ENCODE measurements at places on chromosomes 2 and 18.

DNA sequence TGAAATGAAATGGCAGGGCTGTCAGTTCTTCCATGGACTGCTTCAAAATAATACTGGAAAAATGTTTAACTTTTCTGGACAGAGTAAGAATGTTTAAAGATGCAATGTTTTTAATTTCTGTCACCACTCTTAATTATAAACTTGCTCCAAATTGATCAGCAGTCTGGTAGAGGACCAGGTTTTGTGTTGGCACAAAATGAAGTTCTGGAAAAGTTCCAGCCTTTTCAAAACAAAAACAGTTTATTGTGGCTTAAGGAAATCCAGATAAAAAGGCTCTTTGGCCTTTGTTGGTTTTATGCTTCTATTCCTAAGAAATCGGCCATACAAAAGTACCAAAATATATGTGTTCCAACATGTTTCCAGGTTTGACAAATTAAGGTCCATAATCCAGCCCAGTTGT lies 48.8 kb downstream of the PTRHD1 start:
- H3K36me3 ChIP-seq: peaks cover 5% of the 10 kb centered on the region
- H3K27me3 ChIP-seq: no peaks in the 10 kb centered on the region
- no peak overlapping the region for H3K4me3 ChIP-seq
- H3K4me1 ChIP-seq: no peaks in the 10 kb centered on the region
- H3K27ac ChIP-seq: no peak overlapping the region

GRCh38 chr2:157181234-157181633 lies 76.3 kb upstream of the GALNT5 start:
- H3K4me3 ChIP-seq: no peak overlapping the region
- peaks cover 2% of the 10 kb centered on the region for H3K4me1 ChIP-seq
- no peak overlapping the region for H3K27ac ChIP-seq
- DNase-seq: no peak
- H3K27me3 ChIP-seq: no peaks in the 10 kb centered on the region

DNA sequence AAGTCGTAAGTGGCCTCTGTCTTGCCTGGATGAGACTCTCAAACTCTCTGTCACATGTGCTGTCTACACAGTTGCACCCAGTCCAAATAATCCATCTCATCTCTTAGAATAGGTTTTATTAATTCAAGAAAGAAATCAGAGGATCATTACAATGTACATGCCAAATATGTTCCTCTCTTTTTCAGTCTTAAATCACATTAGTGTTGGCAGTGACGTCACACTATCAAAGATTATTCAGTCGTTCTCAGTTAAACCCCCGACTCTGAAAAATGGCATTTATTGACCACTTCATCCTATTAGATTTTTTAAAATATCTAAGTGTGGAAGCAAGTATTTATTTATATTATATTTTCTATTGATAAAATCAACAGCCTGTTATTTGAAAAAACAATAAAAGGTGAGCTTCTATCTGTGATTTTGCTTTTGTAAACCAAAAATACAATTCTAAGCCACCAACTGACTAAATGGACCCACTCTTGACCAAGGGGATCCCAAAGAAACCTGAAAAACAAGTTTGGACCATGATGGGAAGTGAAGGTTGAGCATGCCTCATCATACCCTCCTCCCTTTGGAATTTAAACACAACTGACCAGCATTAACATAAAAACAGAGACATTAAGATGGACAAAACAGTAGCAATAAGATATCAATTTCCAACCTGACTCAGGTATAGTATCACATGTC lies 1894.4 kb upstream of the LRRTM1 start:
- no peak for DNase-seq
- H3K27me3 ChIP-seq: no peaks in the 10 kb centered on the region
- H3K4me3 ChIP-seq: no peak overlapping the region
- no peak overlapping the region for H3K27ac ChIP-seq

- no peak overlapping the region for H3K27ac ChIP-seq
- H3K4me3 ChIP-seq: no peak overlapping the region
- no peaks in the 10 kb centered on the region for H3K27me3 ChIP-seq
- peak; percentile 12 for DNase-seq
- peaks cover 4% of the 10 kb centered on the region for H3K4me1 ChIP-seq
- H3K36me3 ChIP-seq: no peaks in the 10 kb centered on the region
Observed at GRCh38 chr2:195756218-195756942, 99.4 kb downstream of the SLC39A10 start.

GRCh38 chr2:52336951-52337350 lies 1305.0 kb upstream of the NRXN1 start:
- peak; percentile 42 for DNase-seq
- H3K4me3 ChIP-seq: no peak overlapping the region
- H3K4me1 ChIP-seq: no peaks in the 10 kb centered on the region

- H3K27me3 ChIP-seq: peaks cover 69% of the 10 kb centered on the region
- H3K36me3 ChIP-seq: no peaks in the 10 kb centered on the region
- no peak for DNase-seq
- no peaks in the 10 kb centered on the region for H3K4me1 ChIP-seq
- no peak overlapping the region for H3K4me3 ChIP-seq
Observed at GRCh38 chr2:26488463-26489212, 10.7 kb upstream of the OTOF start.

- no peaks in the 10 kb centered on the region for H3K4me1 ChIP-seq
- no peaks in the 10 kb centered on the region for H3K27me3 ChIP-seq
- no peak overlapping the region for H3K4me3 ChIP-seq
- DNase-seq: no peak
Observed at GRCh38 chr2:140943867-140944266, 1186.9 kb downstream of the LRP1B start.

DNA sequence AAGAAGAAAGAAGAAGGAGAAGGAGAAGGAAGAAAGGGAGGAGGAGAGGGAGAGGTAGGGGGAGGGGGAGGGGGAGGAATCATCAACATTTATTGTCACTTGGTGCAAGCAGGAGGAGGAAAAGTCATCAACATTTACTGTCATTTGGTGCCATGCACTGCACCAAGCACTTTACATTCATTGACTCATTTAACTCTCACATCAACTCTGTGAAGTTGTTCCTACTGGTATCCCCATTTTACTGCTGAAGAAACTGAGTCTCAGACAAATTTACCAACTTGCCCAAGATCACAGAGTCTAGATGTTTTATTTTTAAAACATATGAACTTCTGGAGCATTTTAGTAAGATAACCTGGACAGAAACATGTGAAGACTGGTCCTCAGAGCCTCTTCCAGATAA lies 46.7 kb upstream of the NEB start:
- DNase-seq: no peak
- H3K4me1 ChIP-seq: peaks cover 2% of the 10 kb centered on the region
- no peak overlapping the region for H3K4me3 ChIP-seq
- H3K27me3 ChIP-seq: no peaks in the 10 kb centered on the region
- H3K36me3 ChIP-seq: peaks cover 37% of the 10 kb centered on the region

- no peak overlapping the region for H3K4me3 ChIP-seq
- H3K4me1 ChIP-seq: peaks cover 8% of the 10 kb centered on the region
- no peak for DNase-seq
- no peak overlapping the region for H3K27ac ChIP-seq
Observed at GRCh38 chr2:175006281-175006680, 1.1 kb upstream of the CHN1 start.

- no peak overlapping the region for H3K4me3 ChIP-seq
- H3K4me1 ChIP-seq: no peaks in the 10 kb centered on the region
- DNase-seq: peak; percentile 96
- no peaks in the 10 kb centered on the region for H3K27me3 ChIP-seq
Observed at GRCh38 chr2:128178650-128179460, 87.9 kb downstream of the UGGT1 start.

DNA sequence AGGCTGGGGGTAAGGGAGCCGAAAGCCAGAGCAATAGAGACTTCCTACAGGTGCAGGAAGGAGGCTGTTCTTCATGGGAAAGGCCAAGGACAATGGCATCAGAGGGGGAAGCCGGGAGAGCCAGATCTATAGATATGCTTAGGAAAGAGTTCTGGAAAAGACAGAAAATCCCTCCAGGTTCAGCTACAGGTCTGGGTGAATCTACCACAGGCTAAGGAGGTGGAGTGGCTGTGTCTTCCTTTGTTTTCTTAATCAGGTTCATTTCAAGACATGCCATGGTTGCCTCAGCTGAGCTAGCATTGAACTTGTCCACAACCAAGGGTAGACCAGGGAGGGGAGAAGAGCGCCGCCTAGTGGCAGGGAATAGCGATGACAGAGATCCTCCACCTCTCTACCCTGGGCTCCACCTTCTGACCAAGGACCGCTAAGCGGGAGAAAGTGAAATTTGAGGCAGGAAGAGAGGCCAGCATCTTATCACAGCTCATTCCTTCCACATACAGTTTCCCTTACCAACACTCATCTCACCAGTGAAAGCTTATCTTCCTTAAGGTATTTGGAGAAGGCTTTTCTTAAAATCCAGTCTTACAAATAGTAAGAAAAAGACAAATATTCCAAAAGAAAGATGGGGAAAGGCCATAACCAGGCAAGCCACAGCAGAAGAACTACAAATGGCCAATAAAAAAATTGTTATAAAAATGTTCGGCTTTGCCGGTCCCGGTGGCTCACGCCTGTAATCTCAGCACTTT lies 74.2 kb downstream of the VIT start:
- no peaks in the 10 kb centered on the region for H3K36me3 ChIP-seq
- no peak overlapping the region for H3K4me3 ChIP-seq
- no peaks in the 10 kb centered on the region for H3K4me1 ChIP-seq
- H3K27ac ChIP-seq: no peak overlapping the region
- DNase-seq: peak; percentile 12

DNA sequence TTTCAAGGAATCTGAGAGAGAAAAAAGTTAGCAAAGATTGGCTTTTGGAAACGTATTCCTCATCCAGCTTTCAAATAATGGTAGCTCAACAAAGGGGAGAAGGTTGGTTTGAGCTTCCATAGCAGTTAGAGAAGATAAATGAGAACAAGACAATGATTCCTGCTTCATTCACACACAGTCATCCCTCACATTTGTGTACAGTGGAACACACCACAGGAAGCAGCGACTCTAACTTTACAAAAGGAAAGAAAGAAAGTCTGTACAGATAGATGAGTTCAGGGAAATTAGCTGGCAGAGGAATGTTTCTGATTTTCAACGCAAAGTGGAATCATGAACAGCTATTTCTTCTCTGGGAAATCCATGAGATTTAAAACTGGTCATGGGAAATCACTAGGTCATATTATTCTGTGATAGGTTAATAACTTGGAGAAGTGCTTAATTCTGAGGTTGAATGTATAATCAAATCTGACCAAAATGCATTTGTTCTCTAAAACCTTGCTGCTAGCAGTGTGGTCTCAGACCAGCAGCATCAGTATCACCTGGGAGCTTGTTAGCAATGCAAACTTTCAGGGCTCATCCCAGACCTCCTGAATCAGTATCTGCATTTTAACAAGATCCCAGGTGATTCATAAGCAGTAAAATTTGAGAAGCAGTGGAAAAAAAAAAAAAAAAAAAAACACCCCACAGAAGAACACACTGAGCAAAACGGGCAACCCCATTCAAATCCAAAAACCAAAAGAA lies 112.0 kb downstream of the GRB14 start:
- H3K4me3 ChIP-seq: no peak overlapping the region
- H3K36me3 ChIP-seq: no peaks in the 10 kb centered on the region
- H3K4me1 ChIP-seq: peaks cover 2% of the 10 kb centered on the region

- no peaks in the 10 kb centered on the region for H3K4me1 ChIP-seq
- no peaks in the 10 kb centered on the region for H3K36me3 ChIP-seq
- H3K27me3 ChIP-seq: no peaks in the 10 kb centered on the region
- no peak overlapping the region for H3K4me3 ChIP-seq
Observed at GRCh38 chr18:31679133-31679742, 5.1 kb downstream of the B4GALT6 start.

- no peaks in the 10 kb centered on the region for H3K36me3 ChIP-seq
- no peak overlapping the region for H3K4me3 ChIP-seq
- no peaks in the 10 kb centered on the region for H3K27me3 ChIP-seq
- H3K27ac ChIP-seq: no peak overlapping the region
- peaks cover 9% of the 10 kb centered on the region for H3K4me1 ChIP-seq
- DNase-seq: peak; percentile 64
Observed at GRCh38 chr2:207046724-207047123, 107.4 kb downstream of the CPO start.

GRCh38 chr2:104745846-104746245 lies 108.1 kb upstream of the POU3F3 start:
- H3K4me1 ChIP-seq: peaks cover 2% of the 10 kb centered on the region
- no peak for DNase-seq
- no peak overlapping the region for H3K4me3 ChIP-seq
- no peaks in the 10 kb centered on the region for H3K27me3 ChIP-seq
- H3K27ac ChIP-seq: no peak overlapping the region
- H3K36me3 ChIP-seq: no peaks in the 10 kb centered on the region

All from mesenchymal stem cell (in vitro differentiated cells and primary cell).